ENCODE measurements at places on chromosomes 4 and X.
A peak's percentile ranks its signal among the peaks of the same experiment; 100 is the strongest.

DNA sequence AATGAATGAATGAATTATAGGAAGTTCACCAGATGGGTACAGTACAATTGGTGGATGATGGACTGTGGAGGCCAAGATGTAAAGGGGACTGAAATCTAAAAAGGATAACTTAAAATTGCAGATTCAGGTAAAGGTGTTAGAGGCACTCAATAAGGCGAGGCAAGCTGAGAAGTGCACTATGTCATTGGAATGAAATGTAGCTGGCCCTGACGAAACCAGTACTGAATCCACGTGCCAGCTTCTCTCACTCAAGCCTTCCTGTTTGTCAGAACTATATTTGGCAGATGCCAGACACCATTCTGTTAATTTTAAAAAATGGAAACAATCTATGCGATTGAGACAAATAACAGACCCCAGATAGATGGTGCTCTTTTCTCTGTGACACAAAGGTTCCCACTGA lies 1039.1 kb upstream of the TENM3 start:
- no peak for DNase-seq

- no peak for DNase-seq
Observed at GRCh38 chr4:22099896-22100295, 151.3 kb upstream of the KCNIP4 start.

DNA sequence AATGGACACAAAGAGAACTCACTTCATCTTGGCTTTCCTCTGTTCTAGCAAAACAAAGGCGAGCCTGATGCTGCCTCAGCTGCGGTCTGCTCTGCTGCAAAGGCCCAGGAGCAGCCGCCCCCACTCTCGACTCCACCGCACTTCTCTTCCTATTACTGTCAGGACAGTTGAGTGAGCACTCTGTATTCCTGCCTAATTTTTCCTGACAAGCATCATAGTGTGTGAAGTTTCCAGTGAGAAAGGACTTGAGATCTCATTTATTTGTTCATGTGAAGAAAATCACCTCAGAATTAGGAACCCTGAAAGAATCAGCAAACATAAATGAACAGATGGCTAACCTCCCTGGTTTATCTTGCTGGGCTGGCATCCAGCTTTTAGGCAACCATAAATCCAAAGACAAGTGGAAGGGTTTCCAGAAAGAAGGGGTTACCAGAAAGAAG lies 15.6 kb downstream of the SCARB2 start:
- DNase-seq, result no peak

- no peak for DNase-seq
Observed at GRCh38 chr4:18162453-18162852, 140.9 kb upstream of the LCORL start.

- DNase-seq, result peak; percentile 82
Observed at GRCh38 chr4:14168919-14169318, 541.4 kb upstream of the BOD1L1 start.

- DNase-seq, result no peak
Observed at GRCh38 chr4:67922697-67923096, 38.9 kb upstream of the TMPRSS11D start.

DNA sequence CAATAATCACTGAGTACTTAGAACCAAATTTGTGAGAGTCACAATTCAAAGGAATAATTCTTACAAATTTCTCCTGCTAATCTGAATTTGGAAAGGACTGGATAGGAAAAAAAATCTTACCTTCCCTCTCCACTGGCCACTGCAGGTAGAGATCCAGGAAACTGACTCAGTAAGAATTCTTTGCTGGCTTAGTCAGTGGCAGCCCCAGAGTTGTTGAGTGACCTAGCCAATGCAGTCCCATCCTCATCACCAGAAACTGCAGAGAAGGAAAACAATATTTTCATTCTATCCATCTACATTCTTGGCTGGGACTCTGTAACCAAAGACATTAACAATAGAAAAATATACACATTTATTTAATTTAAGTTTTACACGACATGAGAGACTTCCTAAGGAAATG lies 572.0 kb downstream of the ADGRL3 start:
- no peak for DNase-seq

- DNase-seq, result no peak
Observed at GRCh38 chr4:18961879-18962278, 940.3 kb upstream of the LCORL start.

- peak; percentile 2 for DNase-seq
Observed at GRCh38 chr4:84451546-84451945, 47.5 kb downstream of the NKX6-1 start.

DNA sequence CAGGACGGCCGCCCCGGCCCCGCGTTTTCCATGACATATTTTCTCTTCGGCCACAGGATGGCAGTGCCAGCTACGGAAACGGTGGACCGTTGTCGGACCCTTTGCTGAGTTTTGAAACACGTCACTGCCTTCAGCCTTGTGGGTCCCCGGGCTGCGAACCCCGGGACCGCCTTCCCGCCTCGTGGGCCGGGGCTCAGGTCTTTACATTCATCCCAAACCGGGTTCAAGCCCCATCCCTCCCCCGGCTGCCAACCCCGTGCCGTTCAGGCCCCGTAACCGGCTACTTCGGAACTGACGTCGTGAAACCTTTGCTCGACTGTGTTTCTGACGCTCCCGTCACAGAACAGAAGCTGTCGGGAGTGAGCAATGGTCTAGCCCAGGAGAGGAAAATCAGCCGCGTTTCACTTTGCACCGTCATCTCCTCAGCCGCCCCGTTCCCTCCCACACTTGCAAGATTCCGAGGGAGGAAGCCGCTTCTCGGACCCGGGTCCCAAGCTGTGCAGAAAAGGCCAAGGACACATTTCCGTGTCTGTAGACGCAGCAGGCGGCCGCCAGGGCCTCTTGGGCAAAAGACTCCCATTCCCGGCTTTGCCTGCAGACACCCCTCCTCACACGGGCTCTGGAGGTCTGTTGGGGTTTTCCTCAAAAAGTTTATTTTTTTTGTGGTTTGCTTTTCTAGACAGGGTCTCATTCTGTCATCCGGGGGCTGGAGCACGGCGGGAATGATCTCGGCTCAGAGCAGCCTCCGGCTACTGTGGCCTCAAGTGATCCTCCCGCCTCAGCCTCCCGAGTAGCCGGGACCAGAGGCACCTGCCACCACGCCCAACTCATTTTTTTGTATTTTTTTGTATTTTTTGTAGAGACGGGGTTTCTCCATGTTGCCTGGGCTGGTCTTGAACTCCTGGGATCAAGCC lies 41.4 kb upstream of the PPP2R3B start:
- DNase-seq, result peak; percentile 5

GRCh38 chr4:76260571-76260970 lies 9.1 kb downstream of the FAM47E start:
- no peak for DNase-seq

DNA sequence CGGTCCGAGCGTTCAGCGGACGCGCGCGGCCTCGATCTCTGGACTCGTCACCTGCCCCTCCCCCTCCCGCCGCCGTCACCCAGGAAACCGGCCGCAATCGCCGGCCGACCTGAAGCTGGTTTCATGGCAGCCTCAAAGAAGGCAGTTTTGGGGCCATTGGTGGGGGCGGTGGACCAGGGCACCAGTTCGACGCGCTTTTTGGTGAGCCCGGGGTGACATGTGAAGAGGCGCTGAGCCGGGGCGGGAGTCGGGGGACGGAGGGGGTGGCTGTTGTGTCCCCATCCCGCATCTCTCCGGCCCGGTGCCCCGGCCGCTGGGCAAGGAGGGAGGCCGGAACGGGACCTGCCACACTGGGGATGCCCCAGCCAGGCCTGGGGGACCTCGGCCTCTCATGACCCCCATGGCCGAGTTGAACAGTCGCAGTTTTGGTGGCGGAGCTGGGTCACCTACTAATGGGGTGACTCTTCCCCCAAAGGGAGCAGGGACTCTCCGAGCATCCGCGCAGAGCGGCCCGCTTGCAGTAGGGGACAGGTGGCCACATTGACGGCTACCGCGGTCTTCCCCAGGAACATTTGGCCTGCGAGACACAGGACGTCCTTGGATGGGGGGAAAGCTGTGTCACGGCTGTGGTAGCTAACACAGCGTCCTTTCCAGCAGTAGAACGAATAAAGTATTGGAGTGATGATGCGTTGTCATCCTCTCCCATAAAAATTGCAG lies at the start of gene GK:
Gene GK (plus strand): TSS at position 9 of the 717 bp plus-strand sequence. CDS start 115 bp downstream, at position 124.
- peak; percentile 31 for DNase-seq

GRCh38 chrX:78123190-78123589 lies 16.3 kb downstream of the TAF9B start:
- DNase-seq, result no peak

- DNase-seq, result no peak
Observed at GRCh38 chr4:12770351-12770750, 713.8 kb downstream of the RAB28 start.

GRCh38 chrX:153812220-153812619 lies 17.8 kb downstream of the SSR4 start:
- no peak for DNase-seq

DNA sequence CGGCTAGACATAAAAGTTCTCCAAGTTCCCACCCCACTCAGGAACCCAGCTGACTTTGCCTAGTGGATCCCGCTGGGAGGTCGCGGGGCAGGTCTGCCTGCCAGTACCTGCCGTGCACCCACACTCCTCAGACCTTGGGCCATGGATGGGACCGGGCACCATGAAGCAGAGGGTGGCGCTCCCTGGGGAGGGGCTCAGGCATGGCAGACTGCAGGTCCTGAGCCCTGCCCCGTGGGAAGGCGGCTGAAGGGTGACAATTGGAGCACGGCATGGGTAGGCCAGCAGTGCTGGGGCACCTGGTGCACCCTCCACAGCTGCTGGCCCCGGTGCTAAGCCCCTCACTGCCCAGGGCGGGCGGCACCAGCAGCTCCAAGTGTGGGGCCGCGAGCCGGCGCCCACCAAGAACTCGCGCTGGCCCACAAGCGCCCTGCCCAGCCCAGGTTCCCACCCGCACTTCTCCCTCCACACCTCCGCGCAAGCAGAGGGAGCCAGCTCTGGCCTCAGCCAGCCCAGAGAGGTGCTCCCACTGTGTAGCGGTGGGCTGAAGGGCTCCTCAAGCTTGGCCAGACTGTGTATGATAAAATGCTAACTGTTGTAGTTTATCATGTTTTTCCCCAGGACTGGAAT lies 63.1 kb downstream of the UGT2A2 start:
- no peak for DNase-seq

DNA sequence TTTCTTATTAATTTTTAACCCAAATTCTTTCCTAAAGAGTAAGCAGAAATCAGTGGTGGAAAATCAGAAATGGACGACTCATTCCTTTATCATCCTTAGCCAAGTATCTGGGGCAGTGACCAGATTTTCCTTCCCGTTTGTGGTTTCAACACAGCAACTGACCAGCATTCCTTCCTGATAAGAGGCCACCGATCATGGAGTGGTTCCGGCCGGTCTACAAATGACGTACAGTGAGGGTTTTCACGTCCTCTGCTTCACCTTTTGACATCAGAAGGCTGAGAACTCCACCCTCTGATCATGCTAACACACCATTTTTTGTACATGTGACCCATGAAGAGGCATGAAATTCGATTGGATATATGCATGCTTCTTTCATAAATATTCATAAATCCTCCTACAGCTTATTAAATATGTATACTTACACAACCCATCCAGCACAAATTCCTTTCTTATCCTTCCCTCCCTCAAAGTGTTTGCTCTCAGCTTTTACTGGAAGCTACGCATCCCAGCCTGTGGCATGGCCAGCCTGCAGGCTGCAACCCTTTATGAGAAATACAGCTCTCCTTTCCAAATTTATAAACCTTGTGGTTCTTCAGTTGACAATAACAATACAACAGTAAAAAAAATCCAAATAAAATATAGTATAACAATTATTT lies 173.0 kb upstream of the CASK start:
- DNase-seq, result peak; percentile 94

DNA sequence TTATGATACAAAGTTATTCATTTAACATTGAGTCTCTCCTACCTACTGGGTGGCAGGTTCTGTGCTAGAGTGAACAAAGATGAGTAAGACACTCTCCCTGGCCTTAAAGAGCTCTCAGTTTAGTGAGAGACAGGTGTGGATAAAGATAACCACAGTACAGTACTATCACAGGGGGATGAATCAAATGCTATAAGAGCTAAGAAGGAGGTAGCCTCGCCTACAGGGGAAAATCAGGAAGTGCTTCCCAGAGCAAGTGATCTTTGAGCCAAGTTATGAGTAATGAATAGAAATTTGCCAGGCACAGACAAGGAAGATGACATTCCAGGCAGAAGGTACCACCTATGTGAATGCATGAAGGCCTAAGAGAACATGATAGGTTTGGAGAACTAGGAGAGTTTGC lies 3.4 kb upstream of the IGBP1 start:
- DNase-seq, result no peak

DNA sequence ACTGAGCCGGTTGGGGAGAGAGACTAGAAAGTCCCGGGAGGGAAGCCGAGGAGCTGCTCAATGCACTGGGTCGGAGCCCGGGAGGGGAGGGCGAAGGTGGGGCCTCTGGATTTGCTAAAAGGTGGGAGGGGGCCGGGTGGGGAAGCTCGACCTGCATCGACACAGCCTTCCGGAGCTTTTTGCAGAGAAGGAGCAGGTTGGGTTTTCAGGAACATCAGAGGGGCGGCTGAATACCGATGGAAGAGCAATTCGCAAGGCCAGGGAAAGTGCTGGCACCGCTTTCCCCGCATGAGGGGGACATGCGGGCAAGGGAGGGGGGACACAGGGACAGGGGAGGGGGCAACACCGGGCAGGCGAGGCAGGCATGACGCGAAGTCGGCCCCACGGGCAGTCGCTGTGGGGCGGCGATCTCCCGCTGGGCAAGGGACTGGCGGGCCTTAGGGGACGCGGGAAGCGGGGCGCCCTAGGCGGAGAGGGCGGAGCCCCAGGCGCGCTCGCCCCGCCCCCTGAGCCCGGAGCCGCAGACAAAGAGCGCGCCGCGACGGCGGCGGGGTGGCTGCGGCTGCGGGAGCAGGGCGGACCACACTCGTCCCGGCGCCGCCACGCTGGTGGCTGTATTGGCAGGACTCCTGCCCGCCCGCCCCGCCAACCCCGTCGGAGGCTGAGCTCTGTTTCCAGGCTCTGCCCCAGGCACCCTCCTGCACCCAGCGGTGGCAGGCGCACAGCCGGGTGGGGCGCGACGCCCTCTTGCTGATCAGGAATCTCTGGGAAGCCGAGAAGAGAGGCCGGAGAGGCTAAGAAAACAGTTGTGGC lies 11.6 kb downstream of the PDZD4 start:
- DNase-seq, result peak; percentile 30

DNA sequence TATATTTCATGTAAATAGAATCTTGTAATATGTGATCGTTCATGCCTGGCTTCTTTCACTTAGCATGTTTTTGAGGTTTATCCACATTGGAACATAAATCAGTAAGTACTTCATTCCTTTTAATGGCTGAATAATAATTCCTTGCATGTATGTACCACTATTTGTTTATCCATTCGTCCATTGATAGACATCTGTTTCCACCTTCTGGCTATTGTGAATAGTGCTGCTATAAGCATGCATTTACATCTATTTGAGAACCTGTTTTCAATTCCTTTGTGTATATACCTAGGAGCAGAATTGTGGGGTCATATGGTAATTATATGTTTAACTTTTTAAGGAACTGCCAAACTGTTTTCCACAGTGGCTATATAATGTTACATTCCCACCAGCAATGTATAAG lies 356.7 kb upstream of the DIPK2B start:
- peak; percentile 0 for DNase-seq

- no peak for DNase-seq
Observed at GRCh38 chr4:116598980-116599789, 486.2 kb downstream of the TRAM1L1 start.

Data from mesenchymal stem cell (in vitro differentiated cells and primary cell).